ENCODE measurements at places on chromosomes 7 and 10. TPM values are rescaled to one million over a fixed set of nuclear protein-coding genes. Genes with fewer than 3 reads are reported as not detected.
A peak's percentile ranks its signal among the peaks of the same experiment; 100 is the strongest.

GPR158 gene
- not detected for polyA plus RNA-seq

A1CF gene
- not detected for polyA plus RNA-seq

GRCh38 chr7:83850125-83850524 is 201.2 kb upstream of the SEMA3E start:
- no peaks in the 10 kb centered on the region for H3K36me3 ChIP-seq
- no peak for DNase-seq

DNA sequence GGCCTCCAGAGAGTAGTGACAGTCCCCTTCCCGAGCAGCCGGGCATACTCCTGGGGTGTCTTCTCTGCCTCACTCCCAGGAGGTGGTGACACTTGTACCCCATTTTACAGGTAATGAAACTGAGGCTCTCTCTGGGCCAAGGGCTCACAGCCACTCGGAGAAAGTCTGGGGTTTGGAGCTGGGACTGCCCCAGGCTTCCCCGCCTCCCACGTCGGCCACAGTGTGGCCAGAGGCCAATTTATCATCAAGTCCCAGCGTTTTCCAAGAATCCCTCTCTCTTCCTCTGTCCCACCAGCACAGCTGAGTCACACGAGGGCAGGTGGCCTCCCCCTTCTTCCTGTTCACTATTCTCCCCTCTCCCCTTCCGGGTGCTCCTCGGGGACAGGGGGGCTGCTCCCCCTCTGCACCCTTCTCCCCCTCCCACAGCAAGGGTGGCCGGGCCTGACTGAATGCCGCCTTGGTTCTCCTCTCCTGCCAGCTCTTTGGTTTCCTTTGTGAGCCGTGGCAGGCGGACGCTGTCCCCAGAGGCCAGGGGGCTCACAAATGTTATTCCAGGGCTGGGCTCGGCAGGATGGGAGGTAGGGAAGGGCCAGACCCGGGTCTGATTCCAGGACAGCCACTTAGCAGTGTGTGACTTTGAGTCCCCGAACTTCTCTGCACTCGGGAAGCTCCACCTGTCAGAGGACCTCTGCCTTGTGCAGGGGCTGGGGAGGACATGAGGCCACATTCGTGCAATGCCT is 17.7 kb downstream of the CLIP2 start:
- no peaks in the 10 kb centered on the region for H3K36me3 ChIP-seq
- DNase-seq = no peak
- peaks cover 13% of the 10 kb centered on the region for H3K4me1 ChIP-seq
- peak overlapping the region; percentile 43 for H3K27ac ChIP-seq
- H3K27me3 ChIP-seq = no peaks in the 10 kb centered on the region

PHYHIPL gene
- not detected for polyA plus RNA-seq

WEE2 gene
- polyA plus RNA-seq = not detected
